ENCODE measurements at places on chromosomes 13 and 19.

DNA sequence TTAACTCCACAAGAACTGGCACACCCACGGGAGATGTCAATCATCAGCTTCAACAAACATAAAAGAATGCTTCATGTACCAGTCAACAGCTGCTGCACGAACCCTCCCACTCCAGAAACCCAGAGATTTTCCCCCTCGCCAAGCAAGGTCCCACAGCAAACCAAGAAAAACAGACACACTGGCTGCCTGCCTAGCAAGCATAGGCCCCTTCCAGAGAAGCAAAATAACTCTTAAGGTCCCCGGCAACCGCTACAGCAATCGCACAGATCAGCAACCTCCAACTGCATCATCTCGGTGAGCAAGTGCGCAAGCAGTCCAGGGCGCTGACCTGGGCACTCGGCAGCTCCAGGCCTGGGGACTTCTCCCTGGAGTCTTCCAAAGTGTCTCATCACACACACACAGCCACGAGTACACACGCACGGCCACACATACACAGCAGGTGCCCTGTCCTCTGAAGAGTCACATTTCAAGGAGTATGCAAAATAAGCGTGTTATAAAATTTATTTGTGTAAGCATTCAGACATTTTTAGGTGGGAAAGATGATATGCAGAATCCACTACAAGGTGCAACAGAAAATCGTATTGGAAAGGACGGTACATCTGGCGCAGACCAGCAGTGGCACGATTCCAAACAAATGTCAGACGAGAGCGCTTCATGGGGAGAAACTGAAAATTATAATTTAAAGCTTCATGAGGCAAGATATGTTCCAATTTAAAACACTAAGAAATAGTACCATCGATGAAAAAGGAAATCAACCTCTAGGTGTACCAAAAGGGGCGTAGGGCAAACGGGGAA, 125.0 kb downstream of the STK24 start:
- no peak for DNase-seq

GRCh38 chr13:49784886-49785570, 7.5 kb downstream of the KPNA3 start:
- DNase-seq, result no peak

- DNase-seq, result no peak
Measured at GRCh38 chr19:33860312-33861090, 63.8 kb downstream of the KCTD15 start.

DNA sequence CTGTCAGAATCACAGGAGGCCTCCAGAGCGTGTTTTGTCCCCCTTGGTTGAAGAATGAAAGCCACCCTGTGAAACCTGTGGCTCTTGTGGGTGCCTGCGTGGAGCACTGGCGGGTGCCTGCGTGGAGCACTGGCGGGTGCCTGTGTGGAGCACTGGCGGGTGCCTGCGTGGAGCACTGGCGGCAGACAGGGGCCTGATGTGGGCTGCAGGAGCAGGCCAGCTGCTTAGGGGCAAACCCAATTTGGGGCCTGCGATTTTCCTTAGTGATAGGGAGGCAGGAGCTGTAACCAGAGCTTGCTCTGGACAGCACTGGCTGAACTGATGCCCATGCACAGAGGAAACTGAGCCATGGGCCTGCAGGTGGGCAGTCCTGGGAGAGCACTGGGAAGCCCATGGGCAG, 24.3 kb downstream of the ARHGEF7 start:
- DNase-seq, result no peak

DNA sequence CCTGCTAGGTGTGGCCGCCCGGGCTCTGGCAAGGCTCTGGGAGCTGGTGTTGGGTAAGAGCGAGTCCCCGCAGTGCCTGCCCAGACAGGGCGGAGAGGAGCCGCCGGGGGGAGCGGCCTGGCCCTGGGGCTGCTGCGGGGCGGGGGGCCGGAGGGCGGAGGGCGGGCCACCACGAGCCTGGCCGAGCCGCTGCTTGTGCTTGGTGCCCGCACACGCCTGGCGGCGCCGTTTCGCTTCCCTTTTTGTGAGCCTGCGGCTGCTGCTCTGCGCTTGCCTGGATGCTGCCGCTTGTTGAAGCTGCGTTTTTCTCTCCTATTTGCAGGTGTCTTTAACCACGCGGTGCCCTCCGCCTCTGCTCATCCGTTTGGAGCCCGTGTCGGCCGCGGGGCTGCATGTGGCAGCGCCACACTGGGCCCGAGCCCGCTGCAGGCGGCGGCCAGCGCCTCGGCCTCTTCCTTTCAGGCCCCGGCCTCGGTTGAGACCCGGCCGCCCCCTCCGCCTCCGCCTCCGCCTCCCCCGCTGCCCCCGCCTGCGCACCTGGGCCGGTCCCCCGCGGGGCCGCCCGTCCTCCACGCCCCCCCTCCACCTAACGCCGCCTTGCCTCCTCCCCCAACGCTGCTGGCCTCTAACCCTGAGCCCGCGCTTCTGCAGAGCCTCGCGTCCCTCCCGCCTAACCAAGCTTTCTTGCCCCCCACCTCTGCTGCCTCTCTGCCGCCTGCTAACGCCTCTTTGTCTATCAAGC, 8.5 kb downstream of the PLEKHJ1 start:
- DNase-seq, result no peak

- DNase-seq, result peak; percentile 92
Measured at GRCh38 chr13:97141564-97142005, 80.5 kb upstream of the MBNL2 start.

DNA sequence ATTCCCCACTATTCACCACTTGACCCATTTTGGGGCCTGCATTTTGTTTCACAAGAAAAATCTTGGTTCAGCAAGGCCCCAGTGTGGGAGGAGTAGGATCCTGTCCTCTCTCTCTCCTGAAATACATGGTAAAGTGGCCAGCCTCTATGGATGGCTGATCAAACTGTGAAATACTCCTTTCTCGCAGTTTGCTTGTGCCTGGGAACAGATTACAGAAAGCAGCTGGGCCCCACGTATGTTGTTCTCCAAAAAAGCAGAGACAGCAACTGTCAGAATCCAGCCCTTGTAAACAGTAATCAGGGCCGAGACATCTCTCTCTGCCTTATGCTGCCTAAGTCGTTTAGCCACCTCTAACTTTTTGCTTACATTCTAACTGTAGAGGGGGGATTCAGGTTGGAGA, 61.0 kb upstream of the RAP2A start:
- DNase-seq, result no peak

GRCh38 chr13:100131863-100132574, 43.1 kb downstream of the PCCA start:
- peak; percentile 88 for DNase-seq

- no peak for DNase-seq
Measured at GRCh38 chr19:58275564-58275963, 3.2 kb upstream of the ZNF8 start.

GRCh38 chr19:39401549-39402345, 4.9 kb upstream of the ZFP36 start:
- peak; percentile 76 for DNase-seq

Data from PC-3 (cell line).